ENCODE measurements at places on chromosomes 6 and 20. TPM values are rescaled to one million over a fixed set of nuclear protein-coding genes. Genes with fewer than 3 reads are reported as not detected.

- no peak for DNase-seq
Observed at GRCh38 chr20:31706607-31707257, 15.9 kb downstream of the BCL2L1 start.

GRCh38 chr20:44839481-44839880 is 29.1 kb upstream of the RIMS4 start:
- no peak for DNase-seq

GRCh38 chr20:625360-625932 is 15.3 kb upstream of the TCF15 start:
- DNase-seq, result no peak

GRCh38 chr6:110310861-110311446 is 47.2 kb downstream of the METTL24 start:
- no peak for DNase-seq

Gene TLDC2
- total RNA-seq, result not detected

Gene HDGFL1
- not detected for total RNA-seq

All from CD4-positive, alpha-beta memory T cell (primary cell).